Foreskin fibroblast (primary cell): ENCODE measurements at places on chromosomes 4 and X.

GRCh38 chr4:22474636-22475310, 41.1 kb downstream of the ADGRA3 start:
- peak; percentile 78 for DNase-seq

DNA sequence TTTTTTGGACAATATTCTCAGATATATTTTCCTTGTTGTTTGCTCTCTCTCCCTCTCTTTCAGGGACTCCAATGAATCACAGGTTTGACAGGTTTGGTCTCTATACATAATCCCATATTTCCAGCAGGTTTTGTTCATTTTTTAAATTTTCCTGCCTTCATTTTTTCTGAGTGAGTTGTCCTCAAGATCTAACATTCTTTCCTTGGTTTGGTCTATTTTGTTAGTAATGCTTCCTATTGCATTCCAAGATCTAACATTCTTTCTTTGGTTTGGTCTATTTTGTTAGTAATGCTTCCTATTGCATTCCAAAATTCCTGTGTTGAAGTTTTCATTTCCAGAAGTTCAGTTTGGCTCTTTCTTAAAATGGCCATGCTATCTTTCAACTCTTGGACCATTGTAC, 45.3 kb upstream of the ZMAT1 start:
- no peak for DNase-seq

DNA sequence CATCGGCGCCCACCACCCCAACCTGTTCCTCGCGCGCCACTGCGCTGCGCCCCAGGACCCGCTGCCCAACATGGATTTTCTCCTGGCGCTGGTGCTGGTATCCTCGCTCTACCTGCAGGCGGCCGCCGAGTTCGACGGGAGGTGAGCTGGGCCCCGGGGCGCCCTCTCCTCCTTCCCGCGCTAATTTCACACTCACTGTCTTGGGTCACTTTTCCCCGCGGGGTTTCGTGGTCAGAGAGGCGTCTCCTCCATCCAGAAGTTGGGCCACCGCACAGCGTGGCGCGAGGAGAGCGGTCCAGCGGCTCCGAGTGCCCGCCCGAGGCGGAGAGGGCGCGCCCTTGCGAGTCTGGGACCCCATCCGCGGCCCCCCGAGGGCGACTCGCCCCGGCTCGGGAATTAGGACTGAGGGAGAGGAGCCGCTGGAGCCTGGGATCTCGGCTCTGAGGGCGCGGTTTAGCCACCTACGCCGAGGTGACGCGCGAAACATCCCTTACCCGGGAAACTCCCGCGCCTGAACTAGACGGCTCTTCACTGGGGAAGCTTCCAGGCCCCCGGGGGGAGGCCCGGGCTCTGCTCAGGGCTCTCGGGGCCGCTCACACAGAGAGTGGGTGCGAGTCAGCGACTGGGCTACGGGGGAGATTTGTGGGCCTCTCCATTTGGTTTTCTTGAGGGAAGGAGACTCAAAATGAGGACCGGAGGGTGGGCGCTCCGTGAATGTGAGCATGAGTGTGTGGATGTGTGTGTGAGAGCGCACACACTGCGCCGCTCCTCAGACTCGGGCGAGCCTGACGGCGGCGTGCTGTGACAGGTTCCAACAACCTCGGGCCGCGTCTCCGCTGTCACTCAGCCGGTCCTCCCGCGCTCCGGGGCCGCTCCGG, 551 bp downstream of the NPNT start:
- no peak for DNase-seq

DNA sequence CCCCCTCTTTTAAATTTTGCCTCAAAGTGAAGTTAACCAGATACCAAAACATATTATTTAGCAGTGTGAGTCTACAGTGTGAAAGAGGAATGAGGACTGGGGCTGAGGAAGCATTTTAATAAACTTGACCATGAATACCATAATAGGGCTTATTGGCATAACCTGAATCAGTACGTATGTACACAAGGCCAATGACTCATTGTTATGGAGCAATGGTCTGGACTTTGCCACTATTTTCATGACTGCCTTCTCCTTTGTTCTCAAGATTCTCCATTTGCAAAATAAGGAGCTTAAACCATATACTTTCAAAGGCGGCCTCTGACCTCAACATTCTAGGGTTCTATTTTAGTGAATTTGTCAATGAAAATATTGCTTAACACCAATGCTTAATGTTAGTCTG, 102.8 kb upstream of the OR13H1 start:
- no peak for DNase-seq

GRCh38 chr4:24337451-24338190, 246.7 kb downstream of the DHX15 start:
- no peak for DNase-seq

GRCh38 chr4:137994853-137995252, 247.3 kb downstream of the SLC7A11 start:
- DNase-seq, result peak; percentile 6

- no peak for DNase-seq
Observed at GRCh38 chr4:153471698-153472093, 5.5 kb downstream of the TMEM131L start.

- DNase-seq, result no peak
Observed at GRCh38 chr4:60384516-60384915, 815.6 kb upstream of the ADGRL3 start.

DNA sequence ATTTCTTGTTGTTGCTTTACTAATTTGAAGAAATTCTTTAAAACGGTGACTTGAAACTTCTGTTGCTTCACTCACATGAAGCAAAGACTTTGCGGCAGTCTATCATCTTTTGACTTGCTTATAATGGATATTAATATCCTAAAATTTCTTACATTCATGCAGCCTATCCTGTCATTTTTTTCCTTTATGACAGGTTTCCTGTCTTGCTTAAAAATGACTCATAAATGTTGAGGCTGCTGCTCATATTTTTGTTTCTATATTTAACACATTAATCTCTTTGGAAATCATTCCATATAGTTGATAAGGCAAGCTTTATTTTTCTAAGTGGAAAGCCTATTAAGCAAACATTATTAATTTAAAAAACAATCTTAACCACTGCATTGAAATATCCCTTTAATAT, 176.6 kb upstream of the GALNTL6 start:
- DNase-seq, result no peak
